Activated CD4-positive, alpha-beta T cell treated with anti-CD3 and anti-CD28 coated beads, Interleukin-10, Interleukin-2, amounts not matched to agents 100 ng/mL and 50 ng/mL, durations not matched to agents 16 hours and 8 hours (primary cell): ENCODE measurements at places on chromosomes 16 and 17.

- DNase-seq, result no peak
Observed at GRCh38 chr16:1439058-1439698, 5.2 kb downstream of the CCDC154 start.

GRCh38 chr17:37109731-37110710 lies 161.3 kb downstream of the AATF start:
- no peak for DNase-seq

GRCh38 chr16:83994703-83995102 lies 26.7 kb downstream of the NECAB2 start:
- no peak for DNase-seq

GRCh38 chr16:86756882-86757703 lies 178.7 kb downstream of the FOXL1 start:
- no peak for DNase-seq

GRCh38 chr17:43020789-43021740 lies 1.1 kb downstream of the VAT1 start:
- no peak for DNase-seq

DNA sequence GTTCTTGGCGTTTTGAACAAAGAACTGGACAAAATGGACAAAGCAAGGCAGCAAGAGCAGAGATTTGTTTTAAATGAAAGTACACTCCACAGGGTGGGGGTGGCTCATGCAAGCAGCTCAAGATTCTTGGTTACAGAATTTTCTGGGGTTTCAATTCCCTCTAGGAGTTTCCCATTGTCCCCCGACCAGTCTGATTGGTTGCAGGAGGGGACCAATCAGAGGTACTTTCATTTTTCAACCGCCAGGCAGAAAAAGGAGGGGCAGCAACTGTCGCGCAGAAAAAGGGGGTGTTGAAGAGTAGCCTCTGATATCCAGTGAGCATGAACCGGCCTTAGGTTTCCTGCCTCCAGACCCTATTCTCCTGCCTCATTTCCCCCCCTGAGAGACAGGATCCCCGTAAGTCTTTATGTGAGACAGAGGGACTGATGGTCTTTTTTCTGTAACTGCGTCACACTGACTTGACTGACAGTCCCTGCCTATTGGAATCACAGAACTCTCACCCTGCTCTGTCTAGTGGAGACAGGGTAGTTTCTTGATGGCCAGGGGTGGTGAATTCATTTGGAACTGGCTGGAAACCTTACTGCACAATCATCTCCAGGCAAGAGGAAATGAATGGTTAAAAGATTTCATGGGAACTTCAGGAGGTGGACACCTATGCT lies 59.4 kb upstream of the ALOX12 start:
- peak; percentile 6 for DNase-seq

GRCh38 chr17:8623591-8623990 lies 6.9 kb downstream of the MYH10 start:
- no peak for DNase-seq

GRCh38 chr17:14201021-14201987 lies 35.4 kb downstream of the CDRT15 start:
- DNase-seq, result peak; percentile 88

GRCh38 chr17:44105483-44105882 lies 18.0 kb downstream of the HDAC5 start:
- no peak for DNase-seq

- peak; percentile 34 for DNase-seq
Observed at GRCh38 chr17:81494626-81495377, 17.8 kb downstream of the ACTG1 start.

- no peak for DNase-seq
Observed at GRCh38 chr16:20216591-20217217, 110.6 kb downstream of the GP2 start.

- DNase-seq, result peak; percentile 78
Observed at GRCh38 chr17:59565959-59566324, 532 bp downstream of the DHX40 start.

DNA sequence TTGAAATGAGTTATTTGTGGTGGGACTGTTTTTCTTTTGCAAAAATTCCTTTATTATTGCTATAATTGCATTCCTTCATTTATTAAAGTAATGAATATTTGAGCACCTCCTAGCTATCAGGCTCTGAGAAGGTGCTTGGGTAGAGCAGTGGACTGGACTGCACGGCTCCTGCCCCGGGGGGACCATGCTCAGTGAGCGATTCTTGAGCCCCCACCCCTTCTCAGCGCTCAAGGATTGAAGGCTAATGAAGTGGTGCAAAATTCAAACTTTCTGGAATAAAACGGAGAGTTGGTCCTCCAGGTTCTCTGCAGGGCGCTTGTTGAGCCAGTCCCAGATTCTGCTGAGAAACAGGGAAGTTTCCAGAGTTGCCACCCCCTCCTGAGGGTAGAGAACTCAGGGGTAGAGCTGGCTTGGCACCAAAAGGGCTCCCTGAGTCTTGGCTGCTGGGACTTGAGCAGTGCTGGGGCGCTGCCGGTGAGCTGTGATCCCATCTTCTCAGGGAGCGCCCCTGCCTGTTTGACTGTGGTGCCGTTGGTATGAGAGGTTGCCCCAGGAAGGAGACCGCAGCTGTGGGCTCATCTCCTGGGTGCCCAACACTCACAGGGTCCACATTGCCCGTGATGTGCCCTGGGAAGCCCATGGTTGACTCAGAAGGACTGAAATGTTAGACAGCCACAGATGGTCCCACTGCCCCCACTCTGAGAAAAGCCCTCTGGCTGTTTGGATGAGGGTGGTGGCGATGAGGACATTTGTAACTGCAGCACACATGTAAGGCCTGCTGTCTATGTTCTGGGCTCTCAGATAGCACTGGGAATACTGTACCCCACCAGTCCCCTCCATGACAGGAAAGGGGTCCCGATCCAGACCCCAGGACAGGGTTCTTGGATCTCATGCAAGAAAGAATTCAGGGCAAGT lies 20.0 kb downstream of the KSR1 start:
- no peak for DNase-seq

- no peak for DNase-seq
Observed at GRCh38 chr17:1110862-1111598, 68.8 kb downstream of the ABR start.
